AG08395 (cell line): ENCODE measurements at places on chromosomes 16 and 17.

- no peak for DNase-seq
Observed at GRCh38 chr16:66245868-66246267, 120.6 kb upstream of the CDH5 start.

GRCh38 chr17:4641297-4642195, at the start of gene ALOX15:
Gene ALOX15, minus strand, starts transcription at chr17:4641678. Its CDS starts 27 bp downstream, at chr17:4641651.
- DNase-seq: no peak

DNA sequence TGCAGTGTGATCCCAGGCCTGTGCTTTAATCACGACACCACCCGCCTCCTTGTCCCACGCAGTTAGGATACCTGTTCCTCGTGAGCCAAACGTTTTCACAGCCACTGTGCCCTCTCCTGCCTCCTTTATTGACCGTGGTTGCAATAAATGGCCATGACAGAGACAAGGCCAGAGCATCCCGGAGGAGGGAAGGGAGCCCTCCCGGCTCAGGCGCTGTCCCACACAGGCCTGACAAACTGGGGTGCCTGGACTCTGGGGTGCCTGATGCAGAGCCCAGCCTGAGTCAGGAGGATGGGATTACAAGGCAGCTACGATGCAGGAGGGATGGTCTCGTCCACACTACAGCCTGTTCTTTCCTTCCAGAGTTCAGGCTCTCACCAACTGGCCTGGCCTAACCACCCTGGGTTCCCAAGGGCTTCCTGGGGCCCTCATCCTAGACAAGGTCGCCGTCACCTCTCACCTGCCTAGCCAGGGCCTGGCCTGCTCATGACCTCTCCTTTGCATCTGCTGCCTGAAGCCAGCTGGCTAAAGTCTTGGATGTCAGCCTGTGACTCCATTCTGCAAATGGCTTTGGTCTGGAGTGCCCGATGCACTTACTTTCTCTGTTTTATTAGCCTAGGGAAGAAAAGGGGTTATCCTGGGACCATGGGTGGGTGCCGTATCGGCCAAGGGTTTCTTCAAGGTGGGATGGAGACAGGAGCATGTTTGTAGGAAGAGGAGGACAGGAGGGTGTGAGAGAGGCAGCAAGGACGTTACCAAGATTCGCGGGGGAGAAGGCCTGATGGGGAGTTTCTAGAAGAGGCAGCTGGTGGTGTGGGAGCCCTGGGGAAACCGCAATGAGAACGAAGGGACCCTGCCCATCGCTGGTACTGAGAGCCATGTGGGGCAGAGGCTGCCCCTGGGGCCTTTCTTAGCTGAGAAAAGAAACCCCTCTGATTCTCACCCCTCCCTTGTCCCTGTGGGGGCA, 234.3 kb upstream of the TNRC6C start:
- no peak for DNase-seq

GRCh38 chr17:27415120-27415795, 41.0 kb upstream of the KSR1 start:
- no peak for DNase-seq

DNA sequence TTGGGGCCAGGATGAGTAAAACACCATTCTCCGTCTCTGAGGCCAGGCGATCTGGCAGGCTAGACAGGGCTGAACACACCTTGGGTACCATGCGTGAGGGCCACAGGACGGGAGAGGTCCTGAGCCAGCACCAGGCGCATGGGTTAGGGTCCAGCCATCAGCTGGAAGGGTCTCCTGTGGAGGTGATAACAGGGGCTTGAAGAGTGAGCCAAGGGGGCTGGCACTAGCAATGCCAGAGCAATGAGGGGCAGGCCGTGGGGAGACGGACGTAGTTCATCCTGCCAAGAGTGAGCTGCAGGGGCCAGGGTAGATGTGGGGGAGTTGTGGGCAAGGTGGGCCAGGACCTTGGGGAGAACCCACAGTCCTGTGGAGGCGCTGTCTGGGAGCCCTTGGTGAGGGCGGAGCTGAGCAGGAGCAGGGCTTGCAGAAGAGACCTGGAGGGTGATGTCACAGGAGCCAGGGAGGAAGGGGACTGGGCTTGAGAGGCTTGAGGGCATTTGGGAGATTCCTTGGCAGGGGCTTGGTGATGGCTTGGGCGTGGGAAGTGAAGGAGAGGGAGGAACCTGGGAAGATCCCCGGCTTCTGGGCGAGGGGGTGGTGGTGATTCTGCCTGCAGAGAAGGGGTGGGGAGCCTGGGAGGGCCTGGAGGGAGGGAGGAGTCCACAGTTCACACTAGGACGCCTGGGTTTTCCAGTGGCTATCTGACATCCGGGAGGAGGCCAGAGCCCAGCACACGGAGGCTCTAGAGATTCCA, 6.3 kb upstream of the NPTX1 start:
- DNase-seq: no peak

- no peak for DNase-seq
Observed at GRCh38 chr17:63443053-63443452, 3.1 kb downstream of the CYB561 start.

DNA sequence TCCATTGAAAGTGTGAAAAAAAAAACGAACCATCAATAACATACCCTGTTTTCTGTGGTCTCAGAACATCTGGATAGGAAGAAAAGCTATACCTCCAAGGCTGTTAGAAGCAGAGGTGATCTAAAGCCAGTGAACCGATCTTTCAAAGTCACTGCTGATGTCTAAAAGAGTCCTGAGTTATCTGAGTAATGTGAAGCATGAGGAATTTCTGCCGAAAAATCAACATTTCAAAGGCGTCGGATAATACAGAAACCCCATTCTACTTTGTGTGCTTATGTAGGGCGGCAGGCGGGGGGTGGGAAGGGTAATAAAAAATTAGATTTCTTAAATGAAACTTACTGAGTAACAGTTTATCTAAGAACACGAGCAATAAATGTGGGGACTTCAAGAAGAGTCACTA, 3.9 kb downstream of the XYLT1 start:
- no peak for DNase-seq

- DNase-seq: no peak
Observed at GRCh38 chr16:27966756-27967155, 96.8 kb downstream of the GSG1L start.

DNA sequence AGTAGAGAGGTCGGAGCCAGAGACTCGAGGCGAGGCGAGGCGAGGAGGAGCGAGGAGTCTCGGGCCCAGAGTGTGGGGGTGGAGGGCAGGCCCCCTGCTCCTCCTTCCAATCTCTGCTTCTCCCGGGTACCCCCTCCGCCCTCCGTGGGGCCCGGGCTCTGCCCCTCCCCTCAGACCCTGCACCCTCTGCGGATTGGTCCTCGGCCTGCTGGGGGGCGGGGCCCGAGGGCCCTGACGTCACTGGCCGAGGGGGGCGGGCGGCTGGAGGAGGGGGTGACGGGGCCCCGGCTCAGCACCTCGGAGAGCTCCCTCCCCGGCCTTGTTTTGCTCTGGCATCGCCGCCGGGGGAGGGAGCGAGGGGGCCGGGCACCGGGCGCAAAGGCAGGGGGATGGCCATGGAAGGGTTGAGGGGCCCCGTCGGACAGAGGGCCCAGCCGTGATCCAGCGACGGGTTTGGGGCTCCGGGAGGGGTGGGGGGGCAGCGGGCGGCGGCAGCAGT, at the start of gene RUNDC3A:
Gene RUNDC3A (plus strand): TSS at position 282 of the 499 bp plus-strand sequence. CDS start 232 bp downstream, outside the sequence.
- peak; percentile 98 for DNase-seq

DNA sequence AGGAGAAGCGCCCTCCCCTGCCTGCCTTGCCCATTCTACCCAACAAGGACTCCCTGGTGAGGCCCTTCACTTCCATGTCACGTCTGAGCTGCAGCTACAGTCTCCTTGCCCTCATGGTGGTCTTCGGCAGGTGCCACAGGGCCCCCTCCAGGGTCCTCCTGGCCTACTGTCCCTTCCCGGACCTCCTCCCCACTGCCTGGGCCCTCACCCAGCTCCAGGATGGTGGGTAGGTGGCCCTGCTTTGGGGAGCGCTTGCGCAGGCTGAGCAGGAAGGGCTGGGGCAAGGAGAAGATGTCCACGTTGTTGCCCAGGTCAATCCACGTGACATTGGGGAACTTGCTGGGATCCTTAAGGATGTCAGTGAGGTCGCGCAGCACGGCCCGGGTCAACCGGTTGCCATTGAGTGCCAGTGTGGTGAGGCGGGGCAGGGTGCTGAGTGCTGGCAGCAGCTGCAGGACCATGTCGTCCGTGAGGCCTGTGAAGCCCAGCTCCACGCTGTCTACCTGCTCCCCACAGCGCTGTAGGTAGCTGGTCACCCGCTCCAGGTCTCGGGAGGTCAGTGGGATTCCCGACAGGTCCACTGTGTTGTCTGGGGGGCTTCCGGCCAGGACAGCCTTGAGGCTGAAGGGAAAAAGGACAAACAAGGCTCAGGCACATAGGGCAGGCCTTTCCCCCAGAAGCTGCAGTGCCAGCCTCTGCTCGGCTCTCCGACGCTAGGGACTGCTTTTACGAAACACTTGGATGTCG, 28.3 kb downstream of the TRPV2 start:
- DNase-seq: no peak

- no peak for DNase-seq
Observed at GRCh38 chr16:17972460-17972943, 364.0 kb downstream of the NPIPA8 start.

GRCh38 chr16:50532576-50532975, 15.6 kb upstream of the NKD1 start:
- DNase-seq: no peak

GRCh38 chr17:8849311-8850041, 18.0 kb downstream of the PIK3R6 start:
- DNase-seq: no peak

DNA sequence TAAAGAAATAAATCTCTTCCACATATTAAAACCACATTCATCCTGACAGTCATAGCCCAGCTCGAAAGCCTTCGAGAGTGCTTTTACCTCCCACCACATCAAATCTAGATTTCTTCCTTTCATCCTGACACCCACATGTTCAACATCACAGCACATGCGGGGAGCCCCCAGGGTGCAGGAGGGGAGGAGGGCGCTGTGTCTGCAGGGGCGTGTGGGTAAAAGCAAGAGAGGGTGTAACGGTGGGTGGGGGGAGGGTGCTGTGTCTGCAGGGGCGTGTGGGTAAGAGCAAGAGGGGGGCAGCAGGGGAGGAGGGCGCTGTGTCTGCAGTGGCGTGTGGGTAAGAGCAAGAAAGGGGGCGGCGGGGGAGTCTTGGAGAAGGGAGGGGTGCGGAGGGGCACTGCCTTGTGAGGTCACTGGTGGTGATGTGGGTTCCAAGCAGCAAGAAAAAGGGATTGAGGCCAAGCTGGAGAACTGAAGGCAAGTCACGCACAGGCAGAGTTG, 34.7 kb downstream of the ADCY9 start:
- DNase-seq: peak; percentile 64

DNA sequence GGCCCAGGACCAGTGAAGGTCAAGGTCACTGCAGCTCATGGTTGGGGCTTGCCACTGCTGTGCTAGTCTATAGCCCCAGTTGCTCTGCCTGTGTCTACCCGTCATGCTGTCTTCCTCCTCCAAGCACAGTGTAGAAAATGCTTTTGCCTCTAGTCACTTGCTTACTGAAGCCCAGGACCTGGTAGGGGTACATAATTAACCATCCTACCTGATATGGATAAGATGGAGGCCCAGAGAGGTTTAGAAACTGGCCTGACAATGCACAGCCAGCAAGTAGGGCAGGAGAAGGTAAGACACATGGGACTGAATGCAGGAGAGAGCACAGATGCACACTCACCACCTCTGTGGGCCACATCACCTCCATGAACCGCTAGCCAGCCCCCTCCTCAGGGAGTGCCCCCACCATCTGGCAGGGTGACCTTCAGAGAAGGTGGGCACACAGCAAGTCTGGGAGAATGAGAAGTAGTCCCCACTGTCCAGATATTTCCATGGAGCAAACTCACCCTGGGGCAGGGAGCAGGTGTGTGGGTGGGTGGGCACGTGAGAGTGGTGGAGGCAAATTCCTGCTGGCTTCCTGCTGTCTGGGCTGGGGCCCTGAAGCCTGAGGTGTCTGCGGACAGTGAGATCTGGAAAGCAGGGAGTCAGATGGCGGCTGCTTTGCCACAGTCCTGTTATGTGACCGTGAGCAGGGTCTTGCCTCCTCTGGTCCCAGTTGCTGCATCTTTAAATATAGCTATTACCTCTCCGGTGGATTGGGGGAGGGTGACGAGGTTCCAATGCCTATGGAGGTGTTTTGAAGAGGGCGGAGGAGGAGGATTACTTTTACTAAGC, 1.0 kb downstream of the CX3CL1 start:
- DNase-seq: no peak

DNA sequence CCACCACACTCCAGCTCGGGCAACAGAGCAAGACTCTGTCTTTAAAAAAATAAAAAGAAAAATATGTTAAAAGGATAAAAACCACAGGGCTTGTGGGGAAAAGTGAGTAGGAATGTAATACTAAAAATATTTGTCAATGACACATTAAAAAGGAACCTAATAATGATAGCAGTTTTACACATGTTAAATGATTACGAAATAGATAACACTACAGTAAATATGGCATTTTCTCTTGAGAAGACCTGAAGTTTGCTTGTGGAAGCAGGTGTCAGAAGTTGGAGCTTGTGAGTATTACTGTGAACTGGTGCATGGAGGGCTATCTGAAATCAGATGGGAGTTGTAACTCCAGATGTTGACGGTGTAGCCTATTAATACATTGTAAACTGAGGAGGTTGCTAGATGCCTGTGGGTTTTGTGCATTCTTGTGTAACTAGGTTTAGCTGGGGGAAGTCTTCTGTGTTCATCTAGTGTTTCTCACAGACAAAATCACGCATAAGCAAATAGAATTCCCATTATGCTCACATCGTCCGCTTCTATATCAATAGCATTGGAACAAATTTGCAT, 44.2 kb upstream of the CLEC18A start:
- peak; percentile 53 for DNase-seq

DNA sequence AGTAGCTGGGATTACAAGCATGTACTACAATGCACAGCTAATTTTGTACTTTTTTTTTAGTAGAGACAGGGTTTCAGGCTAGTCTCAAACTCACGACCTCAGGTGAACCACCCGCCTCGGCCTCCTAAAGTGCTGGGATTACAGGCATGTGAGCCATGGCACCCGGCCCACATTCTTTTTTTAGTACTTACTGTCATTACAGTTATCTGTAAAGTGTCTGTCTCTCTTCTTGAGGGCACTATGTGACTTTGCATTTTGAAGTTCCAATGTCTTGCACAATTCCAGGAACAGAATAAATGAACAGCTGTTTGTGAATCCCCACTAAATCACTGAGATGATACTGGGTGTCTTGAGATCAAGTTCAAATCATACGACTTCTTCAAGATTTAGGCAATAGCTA, 1540.3 kb downstream of the CDH11 start:
- no peak for DNase-seq

GRCh38 chr17:412211-413015, 59.8 kb upstream of the RPH3AL start:
- peak; percentile 49 for DNase-seq
